ENCODE measurements at places on chromosomes 12 and 14.

DNA sequence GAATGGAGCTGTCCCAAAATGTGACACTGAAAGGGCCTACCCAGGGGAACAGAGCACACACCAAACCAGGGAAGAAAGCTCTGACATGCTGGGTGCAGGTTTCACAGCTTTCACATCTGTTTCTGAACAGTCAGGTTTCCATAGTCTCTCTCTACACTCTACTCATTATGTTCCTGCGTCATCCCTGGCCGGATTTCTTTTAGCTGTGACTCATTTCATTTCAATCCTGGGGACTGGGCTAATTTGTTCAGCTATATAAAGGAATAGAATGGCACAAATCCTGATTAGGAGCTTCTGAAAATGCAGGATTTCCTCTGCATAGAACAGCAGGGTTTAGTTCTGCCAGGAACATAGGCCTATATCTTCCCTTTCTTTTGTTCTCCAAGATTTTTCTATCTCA lies 649.8 kb downstream of the RPS29 start:
- no peak for DNase-seq

DNA sequence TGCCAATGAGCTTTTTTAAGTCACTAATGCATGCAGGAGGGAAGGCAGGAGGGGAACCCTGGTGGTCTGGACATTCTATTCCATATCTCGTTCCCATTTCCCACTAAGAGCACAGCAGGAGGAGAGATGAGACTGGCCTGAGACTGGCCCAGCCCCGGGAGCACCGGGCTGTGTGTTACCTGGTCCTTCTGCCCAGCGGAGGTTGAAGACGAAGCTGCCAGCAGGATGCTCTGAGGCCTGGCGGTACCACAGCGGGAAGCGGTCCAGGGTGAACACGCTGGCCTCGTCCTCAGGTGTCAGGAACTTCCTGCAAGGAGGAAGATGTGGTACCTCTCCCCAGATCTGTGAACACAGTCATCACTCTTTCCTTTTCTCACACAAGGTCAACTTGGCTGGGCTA lies 23.9 kb downstream of the LRTM2 start:
- no peak for DNase-seq

DNA sequence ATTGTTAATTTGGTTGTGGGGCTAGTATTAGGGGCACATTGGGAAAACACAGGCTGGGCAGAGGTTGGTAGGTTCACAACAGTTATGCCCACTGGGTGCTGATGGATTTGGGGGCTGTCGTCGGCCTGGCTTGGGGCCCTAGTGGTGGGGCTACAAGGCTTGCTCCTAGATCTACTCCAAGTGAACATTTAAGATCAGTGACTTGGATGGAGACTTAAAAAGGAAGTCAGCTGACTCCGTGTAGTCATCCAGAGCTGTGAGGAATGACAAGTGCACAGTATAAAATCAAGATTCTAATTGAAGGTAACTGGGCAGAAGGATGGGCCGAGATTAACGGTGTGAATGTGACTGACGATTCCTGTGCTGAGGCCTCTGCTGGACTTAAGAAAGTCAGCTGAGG lies 12.8 kb upstream of the NR4A1 start:
- DNase-seq = no peak

GRCh38 chr14:70005281-70005805 lies 126.1 kb downstream of the SMOC1 start:
- no peak for DNase-seq

DNA sequence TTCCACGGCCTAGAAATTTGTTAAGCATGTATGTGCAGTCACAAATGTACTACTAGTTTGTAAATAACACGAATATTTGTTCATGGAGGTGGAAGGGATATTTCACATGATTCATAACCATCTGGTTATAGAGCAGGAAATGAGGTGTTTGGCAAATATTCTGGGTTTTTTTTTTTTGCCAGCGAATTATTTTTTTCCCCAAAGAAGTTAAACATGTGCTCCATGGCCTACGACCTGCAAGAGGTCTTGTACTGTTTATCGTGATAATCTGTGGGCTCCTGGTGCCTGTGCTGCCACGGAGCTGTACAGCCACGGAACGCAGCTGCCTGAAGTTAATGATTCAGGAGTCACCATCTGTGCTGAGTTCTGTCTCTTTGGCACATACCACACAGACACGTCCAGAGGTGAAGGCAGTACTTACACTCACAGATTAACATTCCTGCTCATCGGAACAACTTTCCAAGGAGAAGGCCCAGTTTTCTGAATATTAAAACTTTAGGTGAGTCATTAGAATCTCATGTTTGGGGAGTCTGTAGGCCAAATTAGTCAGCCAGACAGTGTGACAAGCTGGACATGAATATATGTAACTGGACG lies 156.3 kb downstream of the TMX1 start:
- no peak for DNase-seq

GRCh38 chr12:106903241-106903945 lies 52.3 kb upstream of the TMEM263 start:
- no peak for DNase-seq

DNA sequence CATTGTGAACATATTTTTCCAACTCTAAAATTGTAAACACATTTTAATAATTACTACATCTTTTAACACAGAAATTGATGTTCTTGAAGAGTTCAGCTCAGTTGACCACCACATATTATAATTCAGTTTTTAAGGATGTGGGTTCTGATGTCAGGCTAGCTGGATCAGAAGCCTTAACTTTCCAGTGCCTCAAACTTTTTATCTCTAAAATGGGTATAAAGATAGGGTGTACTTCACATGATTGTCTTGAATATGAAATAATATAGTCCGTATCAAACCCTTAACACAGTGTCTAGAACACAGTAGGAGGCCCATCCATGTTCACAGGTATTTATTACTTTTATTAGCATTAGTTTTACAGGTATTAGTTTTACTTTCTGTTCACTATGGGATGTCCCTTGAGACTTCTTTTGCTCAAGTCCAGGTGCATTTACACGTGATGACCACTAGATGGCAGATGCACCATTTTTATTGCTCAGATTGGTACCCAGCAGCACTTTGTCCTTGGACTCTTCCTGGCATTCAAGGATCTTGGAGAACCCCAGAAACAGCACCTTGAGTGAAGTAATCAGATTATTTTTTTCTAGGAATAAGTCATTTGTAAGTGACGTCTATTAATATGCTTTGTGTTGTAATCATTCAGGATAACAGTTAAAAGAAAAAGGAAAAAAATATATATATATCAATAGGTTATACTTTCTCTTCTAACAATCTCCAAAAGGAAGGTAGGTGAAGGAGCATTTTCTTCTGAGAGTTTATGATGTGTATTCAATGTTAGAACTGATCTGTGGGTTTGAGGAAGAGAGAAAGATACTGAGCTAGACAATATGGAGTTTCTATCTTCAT lies 580.2 kb downstream of the ETNK1 start:
- DNase-seq = peak; percentile 58

- DNase-seq = no peak
These were observed 13.0 kb upstream of the AMN start for GRCh38 chr14:102909462-102909861.

DNA sequence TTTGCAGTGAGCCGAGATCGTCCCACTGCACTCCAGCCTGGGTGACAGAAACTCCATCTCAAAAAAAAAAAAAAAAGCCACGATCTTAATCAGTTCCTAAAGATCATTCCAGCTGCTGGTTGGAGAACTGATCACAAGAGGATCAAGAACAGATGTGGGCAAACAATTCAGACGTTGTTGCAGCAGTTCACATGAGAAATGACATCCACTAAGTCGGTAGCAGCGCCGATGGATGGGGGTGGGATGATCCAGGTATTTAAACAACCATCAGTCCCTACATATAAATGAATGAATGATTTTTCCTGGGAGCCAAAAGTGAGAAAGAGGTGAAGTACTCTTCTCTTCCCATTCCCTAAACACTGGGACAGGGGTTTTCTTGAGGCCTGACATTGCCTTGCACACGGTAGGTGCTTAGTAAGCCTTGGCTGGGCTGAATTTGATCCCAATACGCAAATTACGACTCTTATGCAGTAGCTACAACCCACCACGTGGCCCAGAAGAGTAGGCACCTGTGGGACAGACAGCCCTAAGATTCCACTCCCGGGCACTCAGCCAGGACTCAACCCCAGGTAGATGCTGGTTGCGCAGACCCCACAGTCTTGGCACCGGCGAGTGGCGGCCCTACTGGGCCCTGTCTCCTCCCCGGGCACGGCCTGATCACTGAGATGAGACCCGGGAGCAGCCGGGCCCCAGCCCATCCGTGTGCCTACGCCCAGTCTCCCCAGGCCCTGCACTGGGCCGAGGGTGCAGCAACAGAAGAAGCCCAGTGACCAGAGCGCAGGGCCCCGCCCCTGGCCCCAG lies 565 bp downstream of the SPRYD3 start:
- DNase-seq = no peak
